ENCODE measurements at places on chromosomes 11 and 22.

GRCh38 chr11:42407341-42407740 is 904.5 kb upstream of the API5 start:
- DNase-seq = peak; percentile 44

DNA sequence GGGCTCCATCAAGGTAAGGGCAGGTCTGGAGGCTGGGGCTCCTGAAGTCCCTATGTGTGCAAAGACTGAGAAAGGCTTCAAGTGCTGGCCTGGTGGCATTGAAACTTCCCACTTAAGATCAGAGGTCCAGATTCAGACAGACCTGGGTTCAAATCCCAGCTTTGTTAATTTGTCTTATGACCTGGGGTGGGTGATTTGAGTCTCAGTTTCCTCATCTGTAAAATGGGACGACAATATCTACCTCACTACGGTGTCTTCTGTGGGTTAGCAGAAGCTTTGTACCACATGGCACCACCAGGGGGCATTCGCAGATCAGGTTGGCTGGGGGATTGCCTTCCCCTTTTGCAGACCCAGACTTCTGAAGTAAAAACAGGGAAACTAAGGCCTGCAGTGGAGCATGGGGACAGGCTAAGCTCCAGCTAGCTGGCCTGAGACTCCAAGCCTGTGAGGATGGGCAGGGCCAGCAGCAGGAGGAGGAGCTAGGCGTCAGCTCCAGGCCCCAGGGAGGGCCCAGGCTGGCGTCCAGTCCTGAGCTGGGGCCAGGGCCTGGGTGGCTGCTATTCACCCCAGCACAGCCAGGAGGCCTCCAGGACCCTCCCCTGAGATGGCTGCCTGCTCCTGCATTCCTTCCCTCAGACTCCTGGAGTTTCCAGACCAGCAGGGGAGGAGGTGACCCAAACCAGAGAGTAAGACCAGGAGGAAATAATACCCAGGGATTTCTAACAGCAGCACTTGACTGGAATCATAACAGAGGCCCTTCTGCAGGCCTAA is 1.5 kb downstream of the CASTOR1 start:
- peak; percentile 90 for DNase-seq

- peak; percentile 98 for DNase-seq
Measured at GRCh38 chr11:12411806-12412727, 34.7 kb downstream of the PARVA start.

DNA sequence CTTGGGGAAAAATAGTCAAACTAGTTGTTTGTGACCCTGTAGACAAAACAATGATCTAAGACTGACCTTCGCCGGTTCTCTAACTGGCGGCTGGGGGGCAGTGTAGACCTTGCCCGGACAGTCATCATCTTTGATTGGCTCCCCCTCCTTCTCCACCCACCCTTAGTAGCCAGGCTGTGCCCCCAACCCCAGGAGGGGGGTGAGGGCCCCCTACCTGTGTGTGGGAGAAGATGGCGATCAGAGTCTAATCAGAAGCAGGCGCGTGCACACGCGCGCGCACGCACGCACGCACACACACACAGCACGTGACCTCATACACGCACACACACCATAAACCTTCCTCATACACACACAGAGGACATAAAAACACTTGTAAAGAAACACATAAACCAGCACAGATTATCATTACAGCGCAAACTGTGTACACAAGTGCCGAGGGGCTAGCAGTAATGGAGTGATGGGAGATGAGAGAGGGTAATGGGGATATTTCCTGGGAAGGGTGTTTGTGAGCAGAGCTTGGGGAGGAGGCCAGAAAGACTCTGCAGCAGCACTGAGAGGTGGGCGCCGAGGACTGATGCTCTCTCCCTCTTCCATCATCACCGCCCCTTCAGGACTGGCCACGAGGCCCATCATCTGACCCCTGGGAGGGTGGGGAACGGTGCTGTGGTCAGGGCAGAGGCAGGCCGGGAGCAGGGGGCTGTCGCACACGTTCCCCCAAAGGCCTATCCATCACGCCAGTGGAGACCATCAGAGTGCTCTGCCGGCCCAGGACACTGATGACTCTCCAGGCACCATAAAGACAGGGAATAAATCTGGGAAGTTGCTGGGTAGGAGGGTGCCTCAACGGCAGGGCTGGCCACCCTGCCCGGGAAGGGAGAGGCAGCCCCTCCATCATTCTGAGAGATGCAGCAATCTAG is 12.2 kb downstream of the NECTIN1 start:
- no peak for DNase-seq

DNA sequence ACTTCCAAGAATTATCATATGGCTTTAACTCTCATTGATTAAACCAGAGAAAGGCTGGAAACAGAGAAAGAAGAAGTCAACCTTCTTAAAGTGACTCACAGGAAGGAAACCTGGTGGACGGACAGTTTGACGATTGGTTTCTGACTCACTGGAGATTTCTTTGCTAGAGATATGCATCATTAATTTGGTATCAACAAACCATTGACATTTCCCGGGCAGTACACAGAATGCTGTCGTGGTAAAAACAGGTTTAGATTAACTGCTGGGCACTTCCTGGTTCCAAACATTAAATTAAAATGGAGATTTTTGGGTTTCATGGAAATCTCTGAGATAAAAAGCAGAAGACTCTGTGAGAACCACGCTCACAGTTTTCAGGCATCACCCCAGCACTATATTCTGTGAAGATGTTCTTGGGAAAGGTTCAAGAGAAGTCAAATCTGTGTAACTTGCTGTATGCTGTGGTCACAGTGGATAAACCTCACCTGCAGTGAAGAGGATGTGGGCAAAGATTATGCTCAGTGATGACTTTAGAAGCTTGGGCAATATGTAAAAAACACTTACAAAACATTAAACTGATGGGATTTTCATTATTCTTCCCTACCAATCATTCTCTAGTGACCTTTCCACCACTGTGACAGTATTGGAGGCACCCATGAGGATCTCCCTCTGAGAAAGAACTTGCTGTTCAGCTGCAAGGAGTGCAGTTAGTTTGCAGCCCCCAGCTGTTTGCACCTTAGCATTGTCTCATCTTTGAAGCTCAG is 61.1 kb upstream of the CD44 start:
- DNase-seq = peak; percentile 74

DNA sequence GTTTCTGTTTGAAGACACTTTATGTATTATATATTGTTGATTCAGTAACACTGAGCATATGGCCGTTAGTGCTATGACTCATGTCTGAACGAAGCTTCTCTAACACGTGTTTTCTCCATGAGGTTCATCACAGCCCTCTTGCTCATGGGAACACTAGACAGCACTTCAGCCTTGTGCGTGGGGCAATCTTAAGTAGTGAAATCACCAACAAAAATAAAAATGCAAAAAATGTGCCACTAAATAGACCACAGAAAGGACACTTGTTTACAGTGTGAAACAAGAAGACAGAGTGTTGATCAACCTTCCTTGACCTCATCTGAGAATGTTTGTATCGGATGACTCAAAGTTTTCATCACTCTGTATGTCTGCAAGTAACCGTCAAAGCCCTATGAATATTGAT is 94.5 kb downstream of the FDX1 start:
- peak; percentile 81 for DNase-seq

- no peak for DNase-seq
Measured at GRCh38 chr11:71369411-71369810, 78.8 kb downstream of the DHCR7 start.

DNA sequence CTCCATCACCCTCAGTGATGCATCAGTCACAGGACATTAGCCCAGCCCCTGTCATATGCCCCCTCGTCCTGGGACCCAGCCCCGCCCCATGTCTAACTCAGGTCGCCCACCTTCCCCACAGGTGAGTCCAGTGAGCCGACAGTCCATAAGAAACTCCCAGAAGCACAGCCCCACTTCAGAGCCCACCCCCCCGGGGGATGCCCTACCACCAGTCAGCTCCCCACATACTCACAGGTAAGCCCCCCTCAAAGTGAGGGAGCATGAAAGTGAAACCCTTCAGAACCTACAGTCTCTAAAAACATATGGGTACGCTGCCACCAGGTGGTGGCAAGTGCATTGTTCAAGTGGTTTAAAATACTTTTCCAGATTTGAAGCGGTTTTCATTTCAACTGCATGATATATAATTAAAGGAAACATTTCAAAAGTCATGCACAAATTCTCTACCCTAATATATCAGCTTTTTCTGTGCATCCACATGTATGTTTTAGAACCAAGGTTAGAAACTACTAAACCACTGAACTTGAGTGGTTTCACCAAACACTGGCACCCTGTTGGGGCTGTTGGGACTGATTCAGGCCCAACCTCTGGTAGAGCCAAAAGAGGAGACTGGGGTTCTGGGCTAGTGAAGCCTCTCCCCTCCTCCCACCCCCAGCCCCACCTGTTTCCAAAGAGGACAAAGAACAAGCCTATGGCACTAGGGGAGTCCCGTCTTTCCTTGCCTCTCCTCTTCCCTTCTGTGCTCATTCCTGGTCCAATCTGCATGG is 17.3 kb downstream of the EPS8L2 start:
- peak; percentile 61 for DNase-seq

DNA sequence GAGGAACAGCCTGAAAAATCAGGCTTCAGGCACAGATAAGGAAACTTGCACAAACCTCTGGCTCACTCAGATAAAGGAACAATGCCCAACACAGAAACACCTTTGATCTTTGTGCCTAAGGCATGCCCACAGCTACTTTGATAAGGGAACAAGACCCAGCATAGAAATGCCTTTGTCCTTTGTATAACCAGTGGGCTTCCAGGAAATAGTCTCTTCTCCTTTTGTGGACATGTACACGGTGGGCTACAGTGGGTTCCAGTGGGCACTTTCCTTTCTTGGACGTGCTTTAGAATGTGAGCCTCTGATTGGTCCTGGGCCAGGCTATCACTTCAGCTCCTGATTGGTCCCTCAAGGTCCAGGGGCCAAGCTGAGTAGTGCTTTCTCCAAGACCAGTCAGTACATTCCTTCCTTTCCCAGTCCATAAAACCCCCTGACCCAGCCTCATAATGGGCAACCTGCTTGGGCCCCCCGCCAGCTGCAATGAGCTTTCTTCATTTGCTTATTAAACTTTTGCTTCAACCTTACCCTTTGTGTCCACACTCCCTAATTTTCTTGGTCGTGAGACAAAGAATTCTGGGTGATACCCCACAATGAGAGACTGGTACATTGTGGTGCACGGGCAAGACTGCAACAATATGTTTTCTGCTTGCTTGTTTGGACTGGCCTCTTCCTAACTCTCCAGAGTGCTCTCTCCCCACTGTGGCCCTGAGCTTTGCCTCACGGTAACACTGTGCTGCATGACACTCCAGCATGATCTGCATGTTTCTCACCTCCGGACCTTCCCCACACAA is 1.7 kb upstream of the CABIN1 start:
- DNase-seq = no peak

DNA sequence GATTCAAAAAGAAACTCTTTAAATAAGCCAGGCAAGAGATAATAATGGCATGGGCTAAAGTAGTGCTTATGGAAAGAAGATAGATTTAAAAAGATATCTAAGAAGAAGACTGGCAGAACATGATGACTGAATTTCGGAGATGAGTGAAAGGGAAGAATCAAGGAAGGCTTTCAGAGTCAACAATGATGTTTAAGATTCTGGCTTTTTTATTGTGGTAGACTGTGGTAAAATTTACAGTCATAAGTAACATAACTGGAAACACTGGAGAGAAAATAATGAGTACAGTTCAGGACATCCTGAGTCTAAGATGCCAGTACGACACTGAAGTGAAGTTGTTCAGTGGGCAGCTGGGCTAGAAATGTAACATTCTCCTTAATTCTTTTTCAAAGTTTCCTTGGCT is 85.2 kb downstream of the PHF21A start:
- DNase-seq = no peak

GRCh38 chr22:33108037-33108436 is 49.9 kb upstream of the SYN3 start:
- no peak for DNase-seq

GRCh38 chr11:43504316-43504950 is 145.7 kb downstream of the TTC17 start:
- peak; percentile 6 for DNase-seq

- DNase-seq = no peak
Measured at GRCh38 chr11:2998073-2998850, 6.1 kb upstream of the NAP1L4 start.

- DNase-seq = peak; percentile 81
Measured at GRCh38 chr11:32071811-32072210, 19.1 kb upstream of the RCN1 start.

- peak; percentile 28 for DNase-seq
Measured at GRCh38 chr11:10594407-10594806, 25.9 kb upstream of the LYVE1 start.

- no peak for DNase-seq
Measured at GRCh38 chr11:75592715-75593114, 30.7 kb downstream of the SERPINH1 start.

DNA sequence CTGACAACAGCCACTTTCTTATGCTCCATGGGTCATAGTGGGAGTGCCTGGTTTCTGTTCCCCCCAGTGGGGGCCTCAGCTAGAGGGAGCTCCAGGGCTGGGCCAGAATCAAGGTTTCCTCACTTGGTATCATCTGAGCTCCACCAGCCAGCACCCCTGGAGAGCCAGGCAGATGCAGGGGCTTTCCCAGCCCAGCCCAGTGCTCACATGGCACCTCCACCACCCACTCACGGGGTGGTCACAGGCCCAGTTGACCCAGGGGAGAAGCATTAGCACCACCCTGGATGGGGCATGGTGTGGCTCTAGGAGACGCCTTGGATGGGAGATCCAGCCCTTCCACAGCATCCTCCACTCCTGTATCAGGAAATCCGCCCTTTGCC is 24.1 kb upstream of the WNT7B start:
- DNase-seq = no peak

- no peak for DNase-seq
Measured at GRCh38 chr11:100008417-100008816, 678.7 kb upstream of the ARHGAP42 start.

DNA sequence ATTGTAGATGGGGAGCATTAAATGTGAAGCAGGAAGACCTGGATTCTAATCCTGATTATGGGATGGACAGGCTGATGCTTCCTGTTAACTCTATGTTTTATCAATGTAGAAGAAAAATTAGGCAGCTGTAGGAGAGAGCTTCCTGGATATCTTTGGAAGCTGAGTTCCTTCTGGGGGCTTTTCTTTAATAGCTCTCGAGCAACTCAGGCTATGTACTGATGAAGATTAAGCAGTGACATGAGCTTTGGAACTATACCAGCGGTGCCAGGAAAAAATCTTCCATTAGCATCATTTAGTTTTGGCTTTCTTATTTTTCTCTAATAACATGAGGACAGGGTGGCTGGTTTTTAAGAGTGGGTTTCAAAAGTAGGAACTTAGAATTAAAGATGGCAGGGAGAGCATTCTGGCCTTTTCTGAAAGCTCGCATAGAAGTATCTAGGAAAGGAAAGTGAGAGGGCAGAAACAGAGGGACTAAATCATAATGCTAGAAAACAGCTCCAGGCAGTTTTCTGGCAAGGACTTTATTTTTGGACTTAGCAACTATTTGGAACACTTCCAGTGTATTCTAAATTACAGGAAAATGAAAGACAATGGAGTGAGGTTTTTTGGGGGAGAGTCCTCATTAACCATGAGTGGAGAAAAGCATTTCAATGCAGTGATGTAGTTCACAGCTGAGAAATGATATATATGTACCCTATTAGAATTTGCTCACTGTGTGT is 69.2 kb upstream of the RRM1 start:
- peak; percentile 55 for DNase-seq

- no peak for DNase-seq
Measured at GRCh38 chr22:20453222-20453621, 15.6 kb upstream of the SCARF2 start.
